ENCODE measurements at places on chromosomes 16 and 17.
A peak's percentile ranks its signal among the peaks of the same experiment; 100 is the strongest.

GRCh38 chr16:50697881-50698767, 4.7 kb downstream of the NOD2 start:
- DNase-seq: no peak

- no peak for DNase-seq
Observed at GRCh38 chr17:60327134-60327900, 64.6 kb downstream of the USP32 start.

DNA sequence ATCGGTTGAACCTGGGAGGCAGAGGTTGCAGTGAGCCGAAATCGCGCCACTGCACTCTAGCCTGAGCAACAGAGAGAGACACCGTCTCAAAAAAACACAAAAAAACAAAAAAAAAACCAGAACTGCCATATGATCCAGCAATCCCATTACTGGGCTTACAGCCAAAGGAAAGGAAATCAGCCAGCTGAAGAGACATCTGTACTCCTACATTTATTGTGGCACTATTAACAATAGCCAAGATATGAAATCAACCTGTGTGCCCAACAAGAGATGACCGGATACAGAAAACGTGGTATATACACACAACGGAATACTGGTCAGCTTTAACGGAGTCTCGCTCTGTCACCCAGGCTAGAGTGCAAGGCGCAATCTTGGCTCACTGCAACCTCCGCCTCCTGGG, 14.6 kb downstream of the FANCA start:
- no peak for DNase-seq

DNA sequence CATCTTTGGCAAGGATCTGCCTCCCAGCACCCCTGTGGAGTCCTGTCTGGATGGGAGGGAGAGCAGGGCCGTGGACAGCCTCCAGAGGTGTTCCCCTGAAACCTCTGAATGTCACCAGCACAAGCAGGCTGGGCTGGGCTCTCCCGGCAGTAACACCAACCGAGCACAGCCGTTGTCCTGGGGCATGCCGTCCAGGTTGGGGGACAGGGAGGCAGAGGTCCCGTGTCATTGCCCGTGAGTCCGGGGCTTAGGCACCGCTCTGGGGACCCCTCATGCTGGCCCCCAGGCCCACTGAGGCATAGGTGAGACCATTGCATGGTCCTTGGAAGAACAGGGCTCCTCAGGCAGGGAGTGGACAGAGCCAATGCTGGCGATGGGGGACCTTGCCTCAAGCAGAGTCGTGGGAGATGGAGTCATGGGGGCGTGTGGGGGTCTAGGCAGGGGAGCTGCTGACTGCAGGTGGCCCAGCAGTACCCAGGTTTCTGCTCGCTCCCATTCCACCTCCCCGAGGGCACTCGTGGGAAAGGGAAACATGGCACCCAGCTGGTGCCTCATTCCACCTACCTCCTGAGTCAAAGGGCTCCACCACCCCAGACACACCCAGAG, 17.5 kb downstream of the ENDOV start:
- DNase-seq: no peak

GRCh38 chr16:9823510-9823909, 358.7 kb downstream of the GRIN2A start:
- no peak for DNase-seq

GRCh38 chr17:61063528-61063927, 336.1 kb upstream of the TBX2 start:
- DNase-seq: no peak

- DNase-seq: no peak
Observed at GRCh38 chr17:59851439-59852375, 41.0 kb downstream of the TUBD1 start.

GRCh38 chr16:7526736-7527135, 194.1 kb downstream of the RBFOX1 start:
- DNase-seq: no peak

DNA sequence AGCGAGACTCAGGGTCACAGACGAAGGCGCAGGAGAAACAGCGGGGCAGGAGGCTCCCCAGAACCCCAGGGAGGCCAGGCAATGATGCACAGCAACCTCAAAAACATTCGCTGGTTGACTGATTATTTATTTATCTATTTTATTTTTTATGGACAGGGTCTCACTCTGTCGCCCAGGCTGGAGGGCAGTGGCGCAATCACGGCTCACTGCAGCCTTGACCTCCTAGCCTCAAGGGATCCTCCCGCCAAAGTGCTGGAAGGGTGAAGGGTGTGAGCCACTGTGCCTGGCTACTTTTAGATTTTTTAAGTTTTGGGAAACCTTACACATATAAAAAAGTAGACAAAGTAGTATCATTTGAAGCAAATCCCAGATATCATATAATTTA, 83.5 kb downstream of the ZNF778 start:
- DNase-seq: no peak

GRCh38 chr16:66271074-66272060, 95.1 kb upstream of the CDH5 start:
- no peak for DNase-seq

DNA sequence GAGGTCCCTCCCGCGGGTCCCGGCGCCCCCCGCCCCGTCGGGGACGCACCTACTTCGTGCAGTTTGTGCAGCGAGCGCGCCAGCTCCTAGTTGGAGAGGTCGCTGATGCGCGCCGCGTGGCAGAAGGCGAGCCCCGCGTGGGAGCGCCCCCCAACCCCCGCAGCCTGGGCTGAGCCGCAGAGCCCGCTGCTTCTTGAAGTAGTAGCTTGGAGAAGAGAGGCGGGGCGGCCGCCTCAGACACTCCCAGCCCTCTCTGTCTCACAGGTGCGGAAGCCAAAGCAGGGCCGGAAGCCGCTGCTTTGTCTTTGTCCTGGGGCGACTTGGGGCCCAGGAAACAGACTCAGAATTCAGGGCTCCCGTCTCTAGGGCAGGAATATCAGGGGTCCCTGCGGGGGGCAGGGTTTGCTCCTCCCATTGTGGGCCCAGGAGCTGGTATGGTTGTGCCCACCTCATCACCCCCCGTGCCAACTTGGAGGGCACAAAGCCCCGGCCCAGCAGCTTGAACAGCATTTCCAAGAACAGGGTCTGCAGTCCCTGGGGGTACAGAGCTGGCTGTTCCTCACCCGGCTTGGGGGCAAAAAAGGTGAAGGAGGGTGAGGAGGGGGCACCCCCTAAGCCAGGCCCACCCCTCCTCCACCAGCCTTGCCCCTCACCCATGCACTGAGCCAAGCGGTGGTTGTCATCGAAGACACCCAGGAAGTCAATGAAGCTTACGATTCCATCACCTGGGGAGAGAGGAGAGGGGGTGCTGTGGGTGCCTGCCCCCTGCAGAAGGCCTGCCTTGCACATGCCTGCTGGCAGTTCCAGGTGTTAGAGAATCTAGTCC, 13.5 kb downstream of the SPATA32 start:
- DNase-seq: no peak

DNA sequence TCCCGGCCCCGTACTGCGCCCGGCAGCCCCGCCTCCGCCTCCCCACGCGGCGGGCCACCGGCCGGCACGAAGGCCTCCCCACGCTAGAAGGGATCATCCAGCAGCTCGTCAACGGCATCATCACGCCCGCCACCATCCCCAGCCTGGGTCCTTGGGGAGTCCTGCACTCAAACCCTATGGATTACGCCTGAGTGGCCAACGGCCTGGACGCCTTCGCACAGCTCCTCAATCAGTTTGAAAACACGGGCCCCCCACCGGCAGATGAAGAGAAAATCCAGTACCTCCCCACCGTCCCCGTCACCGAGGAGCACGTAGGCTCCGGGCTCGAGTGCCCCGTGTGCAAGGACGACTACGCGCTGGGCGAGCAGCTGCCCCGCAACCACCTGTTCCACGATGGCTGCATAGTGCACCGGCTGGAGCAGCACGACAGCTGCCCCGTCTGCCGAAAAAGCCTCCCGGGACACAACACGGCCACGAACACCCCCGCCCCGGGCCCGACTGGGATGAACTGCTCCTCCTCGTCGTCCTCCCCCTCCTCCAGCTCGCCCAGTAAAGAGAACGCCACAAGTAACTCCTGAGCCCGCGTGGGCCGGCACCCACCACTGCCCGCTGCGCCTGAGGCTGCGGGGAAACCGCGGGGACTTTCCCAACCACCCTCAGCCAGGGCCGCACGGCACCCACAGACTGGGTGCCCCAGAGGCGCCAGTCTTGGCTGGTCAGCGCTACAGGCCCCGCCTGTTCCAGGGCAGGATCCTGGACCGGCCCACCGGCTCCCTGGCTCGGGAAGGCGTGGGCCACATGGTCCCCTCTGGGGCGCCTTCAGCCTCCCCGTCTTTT, 39.0 kb upstream of the AKAP1 start:
- no peak for DNase-seq

DNA sequence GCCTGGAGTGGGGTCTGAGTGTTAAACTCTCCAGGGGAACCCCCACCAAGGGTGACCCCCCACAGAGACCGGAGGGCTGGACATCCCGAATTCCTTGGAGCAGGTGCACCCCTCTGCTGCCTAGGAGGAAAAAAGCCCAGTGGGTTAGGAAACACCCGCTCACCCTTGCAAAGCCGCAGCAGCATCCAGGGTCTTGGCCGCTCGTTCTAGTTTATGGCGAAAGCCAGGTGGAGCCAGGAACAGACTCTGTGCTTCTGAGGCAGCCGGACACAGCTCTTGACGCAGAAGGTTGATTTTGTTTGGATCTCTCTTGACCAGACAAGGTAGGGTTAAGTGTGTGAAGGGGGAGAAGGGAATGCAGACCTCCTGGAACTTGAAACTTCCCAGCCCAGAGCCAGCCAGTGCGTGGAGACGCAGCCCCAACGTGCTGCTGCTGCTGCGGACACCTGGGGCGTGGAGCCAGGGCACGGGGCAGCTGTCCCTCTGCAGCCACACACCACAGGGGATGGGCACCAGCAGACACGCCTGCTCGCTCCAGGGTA, 154.5 kb downstream of the LAT start:
- DNase-seq: no peak

DNA sequence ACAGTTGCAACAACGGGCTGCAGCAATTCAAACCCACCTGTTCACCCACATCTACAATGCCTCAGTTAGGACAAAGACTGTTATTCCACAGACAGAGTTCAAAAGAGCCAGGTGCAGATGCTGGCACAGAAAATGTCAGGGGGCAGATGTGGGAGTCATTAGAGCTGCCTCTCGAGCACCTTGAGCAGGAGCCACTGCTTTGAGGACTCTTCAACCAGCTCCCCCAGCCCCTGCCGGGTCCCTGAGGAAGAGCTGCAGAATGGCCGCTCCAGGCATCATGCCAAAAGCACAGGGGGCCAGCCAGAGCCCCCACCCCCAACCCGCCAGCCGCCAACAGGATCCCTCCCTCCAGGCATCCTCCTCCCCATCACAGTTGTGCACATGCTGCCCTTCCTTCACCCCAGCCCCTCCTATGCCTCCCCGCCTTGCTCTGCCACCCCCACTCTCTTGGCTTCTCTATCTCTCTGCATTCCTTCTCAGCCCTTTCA, 20.8 kb downstream of the C17orf67 start:
- DNase-seq: no peak

DNA sequence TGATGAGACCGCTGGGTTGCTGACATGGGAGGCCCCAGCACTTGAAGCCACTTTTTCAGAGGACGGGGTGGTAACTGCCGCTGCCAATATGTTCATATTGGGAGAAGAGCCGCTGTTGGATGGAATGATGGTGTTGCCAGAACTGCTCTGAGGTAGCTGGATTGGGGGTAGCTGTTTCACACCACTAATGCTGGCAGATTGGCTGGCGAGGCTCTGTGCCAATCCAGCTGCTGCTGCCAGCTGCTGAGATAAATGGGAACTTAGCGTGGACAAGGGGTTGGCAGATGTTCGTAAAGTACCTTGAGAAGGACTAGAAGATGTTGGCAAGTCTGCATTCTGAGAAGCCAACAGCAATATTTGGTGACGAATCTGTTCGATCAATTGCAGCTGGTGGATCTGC, 10.0 kb downstream of the SALL1 start:
- DNase-seq: no peak

DNA sequence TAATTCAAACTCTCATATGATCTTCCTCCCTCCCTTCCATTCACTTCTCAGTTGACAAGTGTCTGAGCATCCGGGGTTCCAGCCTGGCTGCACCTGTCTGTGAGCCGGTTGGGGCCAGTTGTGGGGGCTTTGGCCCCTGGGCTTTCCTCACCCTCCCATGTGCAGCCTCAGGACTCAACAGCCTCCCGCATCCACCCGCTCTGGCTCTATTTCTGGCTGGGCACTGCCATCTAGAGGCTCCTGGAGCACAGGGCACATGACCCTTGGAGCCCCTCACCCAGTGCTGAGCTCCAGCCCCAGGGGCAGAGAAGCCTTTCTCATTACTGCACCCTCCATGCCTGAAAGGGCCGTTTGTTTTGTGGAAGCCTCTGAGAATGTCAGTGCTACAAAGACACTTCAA, 43.3 kb downstream of the HAPSTR1 start:
- peak; percentile 37 for DNase-seq

Data from activated CD8-positive, alpha-beta memory T cell treated with anti-CD3 and anti-CD28 coated beads for 1 hour (primary cell).